Right cardiac atrium (tissue), 5 donors: ENCODE measurements at places on chromosomes 5 and 9. TPM values are rescaled to one million over a fixed set of nuclear protein-coding genes. Genes with fewer than 3 reads are reported as not detected.

GABRA1 gene
- total RNA-seq: not detected

RAPGEF1 gene
- total RNA-seq: 82.3 TPM

PLCXD3 gene
- 87.4 TPM for total RNA-seq

GRCh38 chr5:158616707-158617106 lies 483.0 kb downstream of the EBF1 start:
- DNase-seq: no peak

NPR3 gene
- 85.3 TPM for total RNA-seq

DNA sequence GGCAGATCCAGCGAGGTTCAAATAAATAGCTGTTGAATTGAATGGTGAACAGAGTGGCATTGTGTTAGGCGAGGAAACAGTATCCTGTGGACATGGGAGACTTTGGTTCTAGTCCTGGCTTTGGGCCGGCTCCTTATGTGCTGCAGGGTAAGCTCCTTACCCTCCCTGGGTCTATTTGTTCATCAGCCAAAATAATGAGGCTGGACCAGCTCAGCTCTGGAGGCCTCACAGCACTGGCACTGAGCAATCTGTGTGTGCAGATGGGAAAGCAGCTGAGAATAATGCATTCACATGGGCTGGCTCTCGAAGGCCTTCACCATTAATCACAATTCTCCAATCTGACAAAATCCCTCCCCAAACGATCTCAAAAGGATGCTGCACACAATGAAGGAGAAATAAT lies 81.9 kb downstream of the APBA1 start:
- DNase-seq: no peak

DNA sequence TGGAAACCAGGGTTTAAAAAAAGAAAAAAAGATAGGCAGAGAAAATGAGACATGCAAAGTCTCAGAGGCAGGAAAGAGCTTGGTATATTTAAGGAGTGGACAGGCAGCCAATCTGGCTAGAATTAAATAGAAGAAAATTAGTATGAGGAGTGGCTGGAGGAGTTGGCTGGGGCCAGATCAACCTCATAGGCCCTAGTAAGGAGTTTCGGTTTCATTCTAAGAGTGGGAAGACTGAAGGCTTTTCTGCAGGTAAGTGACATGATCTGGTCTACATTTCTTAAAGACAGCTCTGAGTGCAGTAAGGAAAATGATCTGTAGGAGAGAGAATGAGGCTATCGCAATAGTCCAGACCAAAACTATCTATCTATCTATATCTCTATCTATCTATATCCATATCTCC lies 27.5 kb downstream of the ADRB2 start:
- no peak for DNase-seq

- no peak for DNase-seq
These were observed 94.3 kb downstream of the MRPS27 start for GRCh38 chr5:72225741-72226140.

DNA sequence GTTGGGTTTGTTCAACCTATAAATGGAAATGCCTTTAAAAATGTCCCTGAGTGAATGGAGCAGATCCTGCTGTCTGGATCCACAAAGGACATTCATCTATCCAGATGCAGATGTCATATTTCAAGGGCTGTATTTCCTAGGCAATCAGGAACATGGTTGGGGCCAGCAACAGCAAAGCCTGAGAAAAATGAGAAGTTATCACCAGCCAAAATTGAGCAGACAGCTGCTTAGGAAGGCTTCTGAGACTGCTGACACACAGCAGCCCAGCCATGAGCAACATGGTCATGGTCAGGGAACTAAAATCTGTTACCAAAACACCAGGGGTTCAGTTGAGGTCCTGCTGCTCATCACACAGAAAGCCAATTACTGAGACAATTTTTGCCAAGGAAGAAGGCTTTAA lies 9.2 kb upstream of the IL7R start:
- no peak for DNase-seq

ITK gene
- total RNA-seq: 0.62 TPM

DNA sequence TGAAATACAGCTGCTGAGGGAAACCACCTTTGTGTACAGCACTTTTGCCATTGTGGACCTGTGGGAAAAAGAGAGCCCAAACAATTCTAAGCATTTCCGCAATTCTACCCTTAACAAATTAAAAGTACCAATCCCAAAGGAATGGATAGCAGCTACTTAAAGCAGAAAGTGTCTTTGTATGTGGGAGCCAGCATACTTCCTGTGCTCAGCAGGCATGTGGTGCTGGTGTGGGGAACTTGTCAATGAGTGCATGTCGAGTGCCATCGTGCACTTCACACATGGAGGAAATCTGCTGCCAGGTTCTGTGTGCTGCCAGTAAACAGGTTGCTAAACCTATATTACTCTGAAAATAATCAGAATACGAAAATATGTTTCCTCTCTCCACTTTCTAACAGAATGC lies 399.0 kb downstream of the LRRC70 start:
- DNase-seq: no peak

DNA sequence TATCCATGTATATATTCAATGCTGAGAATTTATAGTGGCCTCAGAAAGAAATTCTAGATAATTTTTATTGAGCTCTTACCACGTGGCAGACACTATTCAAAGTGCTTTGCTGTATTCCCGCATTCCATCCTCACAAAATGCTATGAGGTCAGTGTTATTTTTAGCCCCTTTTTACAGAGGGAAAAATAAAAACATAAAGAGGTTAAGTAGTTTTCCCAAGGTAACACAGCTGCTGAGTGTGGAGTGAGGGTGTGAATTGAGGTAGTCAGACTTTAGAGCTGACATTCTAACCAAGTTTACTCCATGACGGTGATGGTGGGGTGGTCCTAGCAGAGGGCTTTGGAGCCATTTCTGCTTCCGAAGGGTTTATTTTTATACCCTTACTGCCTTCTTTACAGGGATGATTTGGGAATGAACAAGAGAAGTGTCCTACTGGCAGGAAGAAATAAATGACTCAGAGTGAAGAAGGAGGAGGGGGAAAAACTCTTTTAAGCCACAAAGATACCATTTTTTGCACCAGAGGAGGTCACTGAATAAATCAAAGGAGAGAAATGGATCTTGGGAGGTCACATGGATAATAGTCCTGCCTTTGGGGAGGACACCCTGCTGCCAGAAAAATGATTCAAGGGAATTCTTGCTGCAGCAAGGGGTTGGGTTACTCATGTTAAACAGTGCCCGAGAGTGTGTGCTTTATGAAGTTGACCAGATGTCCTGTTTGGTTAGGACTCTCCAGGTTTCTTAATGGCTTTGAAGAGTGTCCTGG lies 76.1 kb downstream of the HMHB1 start:
- DNase-seq: no peak

DNA sequence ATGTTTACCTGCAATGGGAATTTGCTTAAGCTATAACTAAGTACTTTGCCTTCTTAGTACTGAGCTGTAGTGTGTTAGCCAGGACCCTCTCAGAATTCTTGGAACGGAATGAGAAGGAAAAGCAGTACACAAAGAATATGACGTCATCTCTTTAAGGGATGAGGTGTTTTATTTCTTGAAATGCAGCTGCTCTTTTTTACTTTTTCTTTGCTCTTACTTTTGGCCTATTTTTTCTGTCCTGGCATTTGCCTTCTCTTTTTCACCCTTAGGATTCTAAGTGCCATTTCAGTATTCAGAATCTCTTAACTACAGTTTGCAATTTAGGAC lies 10.1 kb downstream of the KIF2A start:
- DNase-seq: no peak

DND1 gene
- total RNA-seq: 0.23 TPM

DNA sequence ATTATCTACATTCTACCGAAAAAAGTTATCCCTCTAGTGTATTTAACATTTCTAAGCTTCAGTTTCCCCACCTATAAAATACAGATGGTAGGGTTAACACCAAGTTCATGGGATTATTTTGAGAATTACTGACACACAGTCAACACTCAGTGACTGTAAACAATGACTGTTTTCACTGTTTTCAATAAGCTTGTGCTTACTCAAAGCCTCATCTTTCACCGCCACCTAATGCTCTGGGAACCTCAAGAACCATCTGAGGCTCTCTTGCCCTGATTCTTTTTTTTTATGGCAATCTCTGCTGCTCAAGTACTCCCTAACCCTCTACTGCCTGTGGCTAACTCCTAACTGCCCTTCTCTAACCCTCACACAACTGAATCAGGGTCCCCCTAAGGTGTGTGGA lies 59.6 kb downstream of the SETX start:
- no peak for DNase-seq

GRCh38 chr9:114829574-114830440 lies 24.0 kb upstream of the TNFSF15 start:
- DNase-seq: no peak

DNA sequence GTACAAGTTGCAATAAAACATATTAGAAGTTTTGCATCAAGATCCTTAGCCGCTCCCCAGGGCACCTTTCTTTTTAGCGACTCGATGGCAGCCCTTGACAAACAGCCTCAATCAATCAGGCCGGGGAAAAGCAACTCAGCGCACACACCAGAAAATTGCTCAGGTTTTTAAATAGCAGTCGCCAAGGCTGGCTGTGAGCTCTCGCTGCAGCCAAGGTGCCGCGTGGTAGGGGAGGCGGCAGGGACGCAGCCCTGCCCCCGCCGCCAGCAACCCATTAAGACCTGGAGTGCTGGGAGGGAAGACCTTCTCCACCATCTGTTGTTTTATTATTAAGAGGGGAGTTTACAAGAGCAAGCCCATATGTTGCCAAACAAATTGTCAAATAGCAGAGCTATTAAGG lies 22.6 kb downstream of the ASS1 start:
- DNase-seq: peak; percentile 24

FAM221B gene
- total RNA-seq: not detected

DNA sequence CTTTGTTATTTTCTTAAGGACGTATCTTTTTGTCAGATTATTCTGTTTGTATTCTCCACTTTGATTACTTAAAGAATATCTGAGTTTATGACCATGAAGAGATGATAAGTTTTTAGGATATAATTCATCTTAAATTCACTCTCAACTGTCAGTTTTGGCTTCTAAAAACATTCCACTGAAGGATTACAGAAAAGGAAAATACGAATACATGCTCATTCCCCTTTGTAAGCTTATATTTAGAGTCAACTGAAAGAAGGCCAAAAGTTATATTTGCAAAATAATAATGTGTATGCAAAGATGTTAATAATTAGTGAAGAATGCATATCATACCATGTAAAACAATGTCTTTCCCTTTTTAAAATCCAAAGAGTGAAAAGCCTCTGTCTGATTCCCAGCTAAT lies 52.5 kb downstream of the ZNF474 start:
- DNase-seq: no peak

DNA sequence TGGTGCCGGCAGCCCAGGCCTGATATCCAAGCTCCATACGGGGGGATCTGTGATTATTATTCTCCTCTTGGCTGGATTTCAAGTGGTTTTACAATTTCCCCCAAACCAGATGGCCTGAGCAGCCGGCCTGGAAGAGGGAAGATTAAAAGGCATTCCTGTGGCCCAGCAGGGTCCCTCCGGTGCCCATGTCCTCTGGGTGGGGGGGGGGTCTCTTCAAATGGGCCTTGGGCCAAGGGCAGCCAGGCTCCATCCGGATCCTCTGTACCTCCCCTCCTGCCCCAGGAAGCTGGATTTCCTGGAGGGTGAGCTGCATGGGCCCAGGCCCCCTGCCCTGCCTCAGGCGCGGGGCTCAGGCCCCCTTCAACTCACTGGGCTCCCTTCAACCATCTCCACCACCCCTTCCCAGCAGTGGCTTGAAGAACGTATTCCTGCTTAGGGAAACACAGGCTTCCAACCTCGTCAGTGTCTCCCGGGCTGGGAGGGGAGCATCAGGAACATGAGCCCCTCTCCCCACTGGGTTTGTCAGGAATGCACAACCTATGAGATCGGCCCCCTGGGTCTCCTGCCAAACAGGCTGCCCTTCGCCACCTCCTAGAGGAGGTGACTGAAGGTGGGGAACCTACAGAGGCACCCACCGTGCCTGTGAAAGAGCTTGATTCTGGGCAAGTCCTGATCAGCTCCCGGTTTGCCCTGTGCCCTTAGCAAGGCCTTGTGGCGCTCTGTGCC lies 62.9 kb upstream of the ORM1 start:
- peak; percentile 1 for DNase-seq

UQCRQ gene
- 979 TPM for total RNA-seq

DNA sequence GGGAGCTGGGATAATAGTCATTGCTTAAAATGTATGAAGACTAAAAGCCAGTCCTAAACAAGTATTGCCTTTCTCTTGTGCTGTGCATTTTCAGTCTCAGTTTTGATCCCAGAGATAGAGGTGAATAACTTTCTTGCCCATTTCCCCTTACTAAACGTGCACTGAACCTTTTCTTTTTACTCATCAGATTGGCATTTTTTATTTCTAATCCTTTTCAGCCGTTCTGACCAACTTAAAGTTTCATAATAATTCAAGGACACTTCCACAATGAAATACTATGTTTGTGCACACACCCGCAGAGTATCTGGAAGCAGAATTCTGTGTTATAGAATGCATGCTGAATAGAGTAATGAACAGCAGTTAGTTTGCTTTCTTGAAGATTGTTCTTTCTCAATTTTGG lies 343.6 kb downstream of the LRRC70 start:
- DNase-seq: no peak

GRCh38 chr9:127502706-127503378 lies 51.5 kb downstream of the LRSAM1 start:
- peak; percentile 43 for DNase-seq

GRCh38 chr9:84669288-84670137 lies at the start of gene NTRK2:
NTRK2 (plus strand) TSS chr9:84669729; CDS start chr9:84670749, 1,020 bp downstream.
- peak; percentile 83 for DNase-seq

DNA sequence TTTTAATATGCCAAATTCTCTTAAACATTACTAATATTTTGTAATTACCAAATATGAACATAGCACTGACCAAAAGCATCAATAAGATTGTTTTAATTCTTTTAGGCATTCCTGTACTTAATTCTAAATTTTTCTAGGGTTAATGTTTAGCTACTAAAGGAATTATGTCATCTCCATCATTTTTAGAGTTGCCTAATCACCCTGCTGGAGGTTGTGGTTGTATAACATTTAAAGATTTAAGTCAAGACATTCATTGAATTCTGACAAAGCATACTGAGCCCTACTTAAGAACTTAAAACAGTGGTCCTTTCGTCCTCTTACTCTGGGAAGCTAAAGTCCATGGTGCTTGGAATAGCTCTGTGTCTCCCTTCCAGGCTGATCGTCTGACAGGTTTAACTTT lies 28.1 kb upstream of the DAB2 start:
- no peak for DNase-seq

DNA sequence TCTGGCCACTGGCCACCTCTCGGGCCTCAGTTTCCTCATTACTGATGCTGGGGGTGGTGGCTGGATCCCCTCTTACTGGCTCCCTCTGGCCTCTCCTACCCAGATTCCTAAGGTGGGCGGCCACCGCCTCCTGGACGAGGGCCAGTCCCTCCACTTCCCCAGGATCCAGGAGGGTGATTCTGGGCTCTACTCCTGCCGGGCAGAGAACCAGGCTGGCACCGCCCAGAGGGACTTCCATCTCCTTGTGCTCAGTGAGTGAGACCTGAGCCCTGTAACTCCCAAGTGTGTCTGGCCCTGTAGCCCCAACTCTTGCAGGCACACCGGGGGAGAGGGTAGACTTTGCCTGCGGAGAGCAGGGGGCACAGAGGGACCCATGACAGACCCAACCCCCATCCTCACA lies 83.3 kb downstream of the HMCN2 start:
- no peak for DNase-seq

GRCh38 chr5:39525271-39525670 lies 100.5 kb upstream of the DAB2 start:
- DNase-seq: no peak

GRCh38 chr5:52015760-52016159 lies 632.5 kb downstream of the ISL1 start:
- no peak for DNase-seq

GRCh38 chr5:1080432-1080831 lies 31.4 kb downstream of the SLC12A7 start:
- DNase-seq: peak; percentile 66
